ENCODE measurements at places on chromosomes 7 and 10.
A peak's percentile ranks its signal among the peaks of the same experiment; 100 is the strongest.

- no peak for DNase-seq
Measured at GRCh38 chr10:88243836-88244730, 339.0 kb downstream of the RNLS start.

- DNase-seq, result no peak
Measured at GRCh38 chr7:90877201-90877600, 281.1 kb downstream of the CDK14 start.

- no peak for DNase-seq
Measured at GRCh38 chr10:99685597-99685967, 26.3 kb downstream of the ENTPD7 start.

DNA sequence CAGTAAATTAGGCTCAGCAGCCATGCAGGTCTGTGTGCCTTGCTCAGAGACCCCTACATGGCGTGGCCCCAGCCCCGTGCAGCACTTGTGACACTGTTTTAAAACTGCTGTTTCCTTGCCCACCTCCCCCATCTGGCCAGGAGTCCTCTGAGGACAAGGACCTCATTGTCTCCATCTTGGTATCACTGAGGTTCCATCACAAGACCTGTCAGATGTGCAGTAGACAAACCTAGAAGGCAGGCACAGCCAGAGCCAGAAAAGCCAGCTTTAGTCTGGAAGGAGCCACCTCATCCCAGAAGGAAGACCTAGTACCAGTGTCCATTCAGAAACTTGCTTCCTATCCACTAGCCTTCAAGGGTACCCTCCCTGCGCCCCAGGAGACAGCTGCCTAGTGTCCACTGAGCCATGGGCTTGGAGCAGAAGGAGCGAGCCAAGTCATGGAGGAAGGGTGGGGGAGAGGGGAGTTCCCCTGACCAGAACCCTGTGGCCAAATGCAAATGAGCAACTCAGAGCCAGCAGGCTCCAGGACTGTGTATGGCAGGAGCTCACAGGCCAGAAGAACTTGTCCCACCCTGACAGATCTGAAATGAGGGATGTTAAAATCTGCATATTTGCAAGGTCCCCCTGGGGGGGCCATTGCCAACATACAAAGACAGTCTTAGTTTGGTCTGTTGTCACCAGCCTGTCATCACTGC, 176.1 kb downstream of the SH3PXD2A start:
- no peak for DNase-seq

DNA sequence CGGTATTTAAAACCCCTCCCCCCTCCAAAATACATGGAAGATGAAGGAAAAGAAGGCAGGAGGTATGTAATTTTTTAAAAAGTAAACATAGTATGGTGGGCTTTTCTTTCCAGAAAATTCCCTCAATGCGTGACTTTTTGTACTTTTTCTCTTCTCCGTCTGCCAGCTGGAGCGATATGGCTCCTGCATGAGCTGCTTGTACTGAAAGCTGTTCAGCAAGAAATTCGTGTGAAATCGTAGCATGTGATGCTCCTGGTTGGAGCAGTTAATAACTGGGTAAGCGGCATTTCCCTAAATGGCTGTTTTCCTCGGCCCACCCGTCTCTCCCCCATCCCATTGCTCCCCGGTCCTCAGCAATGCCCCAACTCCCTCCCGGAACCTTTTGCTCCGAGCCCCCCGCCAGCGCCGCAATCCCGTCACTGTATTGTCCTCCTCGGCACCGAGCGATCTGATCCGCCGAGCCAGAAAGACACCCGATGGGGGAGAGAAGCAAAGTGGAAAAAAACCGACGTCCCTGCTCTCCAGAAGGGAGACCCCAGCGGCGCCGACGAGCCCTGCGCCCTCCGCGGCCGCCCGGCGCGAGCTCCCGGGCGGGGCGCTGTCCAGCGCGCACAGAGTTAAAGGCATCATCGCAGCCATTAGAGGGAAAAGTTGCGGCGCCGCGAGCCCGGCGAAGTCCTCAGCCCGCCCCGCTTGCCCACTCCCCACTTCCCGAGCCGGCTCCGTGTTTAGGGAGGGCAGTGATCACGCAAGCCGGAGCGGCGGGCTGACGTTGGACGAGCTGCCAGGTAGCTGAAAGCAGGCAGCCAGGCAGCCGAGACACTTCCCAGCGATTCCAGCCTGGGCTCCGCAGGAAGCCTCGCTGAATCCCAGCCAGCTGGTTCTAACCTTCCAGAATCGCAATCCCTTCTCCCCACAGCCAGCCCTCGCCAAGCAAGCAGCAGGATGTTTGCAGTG, at the start of gene VSTM2A:
Gene VSTM2A, plus strand, starts transcription at position 707 of the 957 bp plus-strand sequence. CDS start 356 bp downstream, outside the sequence.
- DNase-seq, result peak; percentile 84

GRCh38 chr10:111246814-111247452, 170.1 kb downstream of the ADRA2A start:
- DNase-seq, result no peak

- peak; percentile 9 for DNase-seq
Measured at GRCh38 chr10:27252267-27253000, 11.8 kb upstream of the ACBD5 start.

GRCh38 chr10:106917452-106918055, 247.0 kb downstream of the SORCS1 start:
- no peak for DNase-seq

DNA sequence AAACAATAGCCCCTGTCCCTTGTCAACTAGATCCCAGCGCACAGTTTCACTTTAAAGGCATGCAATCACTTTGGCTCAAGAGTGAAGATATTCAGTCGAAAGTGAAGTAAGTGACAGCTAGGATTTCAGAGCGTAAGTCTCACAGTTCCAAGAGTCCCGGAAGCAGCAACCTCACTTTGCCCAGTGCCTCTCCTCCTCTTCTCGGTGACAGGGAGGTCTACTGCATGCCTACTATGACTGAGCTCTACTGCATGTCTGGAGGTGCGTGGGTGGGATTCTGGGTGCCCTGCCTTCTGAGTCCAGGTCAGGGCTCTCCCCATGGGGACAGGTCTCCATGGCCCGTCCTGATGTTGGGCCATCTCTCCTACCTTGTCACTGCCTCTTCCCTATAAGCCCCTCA, 17.0 kb downstream of the PRKCQ start:
- no peak for DNase-seq

- DNase-seq, result no peak
Measured at GRCh38 chr10:71795248-71795647, 21.9 kb upstream of the VSIR start.

DNA sequence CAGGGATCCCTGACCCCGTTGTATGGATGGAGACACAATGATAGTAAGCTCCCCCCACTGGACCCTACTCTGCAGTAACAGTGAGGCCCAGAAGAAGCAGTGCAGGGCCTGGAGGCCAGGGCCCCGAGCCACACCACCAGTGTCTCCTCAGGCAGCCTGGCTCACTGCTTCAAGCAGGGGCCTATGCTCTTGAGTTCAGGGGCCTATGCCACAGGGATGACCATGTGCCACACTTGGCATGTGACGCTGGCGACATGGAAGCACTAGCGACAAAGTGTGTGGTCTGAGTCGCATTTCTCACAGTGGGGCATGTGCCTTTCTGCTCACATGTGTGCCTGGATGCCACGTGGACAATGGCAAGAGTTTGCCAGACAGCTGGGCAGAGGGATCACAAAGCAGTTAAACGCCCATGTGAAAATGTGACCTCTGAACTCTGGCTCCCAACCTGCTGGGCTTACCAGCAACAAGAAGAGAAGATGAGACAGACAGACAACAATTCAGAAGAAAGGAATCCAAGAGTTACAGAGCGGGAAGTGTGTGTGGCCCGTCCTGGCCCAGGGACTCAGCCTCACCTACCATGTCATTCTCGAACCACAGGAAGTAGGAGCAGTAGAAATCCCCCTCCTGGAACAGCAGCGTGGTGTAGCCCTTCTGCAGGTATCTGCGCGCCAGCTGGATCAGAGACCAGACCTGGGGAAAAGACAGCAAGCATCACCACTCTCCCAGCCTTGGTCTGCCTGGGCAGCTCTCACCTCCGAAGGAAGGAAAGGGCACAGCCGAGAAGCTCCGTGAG, 4.7 kb upstream of the PYROXD2 start:
- no peak for DNase-seq
